ENCODE measurements at places on chromosomes 7 and 10.

GRCh38 chr7:102111061-102112041 is 175.3 kb upstream of the SH2B2 start:
- no peak for DNase-seq

GRCh38 chr10:74900297-74900696 is 73.9 kb downstream of the KAT6B start:
- DNase-seq, result peak; percentile 22

DNA sequence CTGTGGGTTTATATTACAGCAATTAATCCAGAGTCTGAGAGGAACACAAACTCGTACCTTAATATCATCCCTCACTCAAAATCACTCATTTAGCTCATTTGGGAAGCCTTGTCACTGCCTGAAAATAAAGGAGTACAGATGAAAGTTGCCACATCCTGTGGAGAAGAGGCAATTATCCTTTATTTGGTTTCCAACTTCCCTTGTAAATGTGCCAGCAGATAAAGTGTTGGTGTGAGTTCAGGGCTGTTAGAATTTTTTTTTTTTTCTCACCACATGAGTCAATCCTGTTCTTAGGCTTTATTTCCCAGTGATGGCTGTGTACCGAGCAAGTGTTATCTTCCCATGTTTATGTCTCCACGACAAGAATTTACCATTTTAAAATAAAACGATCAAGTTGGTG is 99.0 kb upstream of the SMIM30 start:
- DNase-seq, result no peak

GRCh38 chr7:44378744-44379143 is 53.4 kb upstream of the CAMK2B start:
- DNase-seq, result no peak

DNA sequence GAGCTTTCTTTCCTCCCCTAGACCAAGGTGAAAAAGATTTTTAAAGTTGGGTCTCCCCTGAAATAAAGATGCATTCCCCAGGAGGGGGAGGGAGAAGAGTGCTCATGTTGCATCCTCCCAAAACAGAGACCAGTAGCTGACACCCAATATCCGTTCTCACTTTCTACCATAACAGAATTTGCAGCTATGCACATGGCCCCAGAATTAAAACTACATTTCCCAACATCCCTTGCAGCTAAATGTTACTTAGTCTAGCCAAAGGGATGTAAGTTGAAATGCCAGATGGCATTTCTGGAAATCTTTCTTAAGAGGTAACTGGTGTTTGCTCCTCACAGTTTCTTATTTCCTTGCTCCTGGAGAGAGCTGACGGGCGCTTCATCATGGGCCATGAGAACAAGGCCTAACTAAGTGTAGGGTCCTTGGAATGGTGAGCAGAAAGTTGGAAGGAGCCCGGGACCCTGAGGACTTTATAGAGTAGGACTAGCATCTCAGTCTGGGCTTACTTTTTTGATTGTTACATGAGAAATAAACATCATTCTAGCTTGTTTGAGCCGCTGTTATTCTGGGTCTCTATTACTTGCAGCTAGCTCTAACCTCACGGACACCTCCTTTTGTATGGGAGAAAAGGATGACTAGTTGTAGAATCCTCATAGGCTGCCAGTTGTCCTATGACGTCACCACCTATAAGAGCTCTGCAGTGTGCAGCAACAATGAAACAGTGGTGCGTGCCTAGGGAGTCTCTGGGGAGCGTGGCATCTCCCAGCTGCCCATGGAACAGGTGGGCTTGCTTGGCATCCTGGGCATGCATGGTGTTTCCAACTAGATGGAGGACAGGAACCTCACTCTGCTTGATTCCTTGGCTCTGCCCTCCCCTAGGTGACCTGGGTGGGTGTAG is 46.1 kb upstream of the EXOC6 start:
- no peak for DNase-seq

Measured in GM18507 (cell line).